ENCODE measurements at places on chromosomes 7 and 10.

DNA sequence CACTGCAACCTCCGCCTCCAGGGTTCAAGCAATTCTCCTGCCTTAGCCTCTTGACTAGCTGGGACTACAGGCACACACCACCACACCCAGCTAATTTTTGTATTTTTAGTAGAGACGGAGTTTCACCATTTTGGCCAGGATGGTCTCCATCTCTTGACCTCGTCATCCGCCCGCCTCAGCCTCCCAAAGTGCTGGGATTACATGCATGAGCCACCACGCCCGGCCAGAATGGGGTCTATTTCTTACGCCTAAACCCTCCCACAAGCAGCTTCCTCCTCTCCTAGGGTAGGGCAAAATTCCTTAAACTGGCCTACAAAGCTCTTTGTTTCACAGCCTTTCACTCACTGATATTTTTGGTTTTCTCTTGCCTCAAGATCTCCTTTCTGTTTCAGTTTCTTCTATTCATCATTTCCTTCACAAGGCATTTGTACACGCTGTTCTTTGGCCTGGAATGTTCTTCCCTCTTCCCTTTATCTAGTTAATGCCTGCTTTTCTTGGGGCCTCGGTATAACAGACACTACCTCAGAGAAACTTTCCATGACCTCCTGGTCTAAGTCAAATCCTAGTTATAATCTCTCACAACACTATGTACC, 6.7 kb downstream of the CPEB3 start:
- no peak for DNase-seq

DNA sequence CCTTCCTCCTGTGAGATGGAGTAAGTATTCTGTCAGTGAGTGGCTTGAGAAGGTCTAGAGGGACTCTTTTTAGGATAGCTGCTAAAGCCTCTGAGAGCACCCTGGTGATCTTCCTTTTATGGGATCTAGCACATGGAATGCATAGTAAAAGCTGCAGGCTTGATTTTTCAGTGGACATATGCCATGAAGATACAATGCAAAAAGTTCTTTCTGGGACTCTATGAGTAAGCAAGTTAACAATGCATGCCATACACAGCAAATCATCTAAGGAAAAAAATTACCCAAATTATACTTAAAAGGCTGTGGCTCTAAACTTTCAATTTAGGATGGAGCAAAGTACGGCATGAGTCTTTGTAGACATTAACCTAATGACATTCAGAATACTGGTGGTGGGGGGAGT, 154.5 kb downstream of the SGMS1 start:
- DNase-seq, result no peak

- no peak for DNase-seq
Measured at GRCh38 chr7:23212841-23213240, 31.0 kb downstream of the NUP42 start.

- no peak for DNase-seq
Measured at GRCh38 chr10:113937756-113938155, 83.3 kb downstream of the NHLRC2 start.

GRCh38 chr7:157430721-157431120, 93.9 kb downstream of the DNAJB6 start:
- DNase-seq, result no peak

DNA sequence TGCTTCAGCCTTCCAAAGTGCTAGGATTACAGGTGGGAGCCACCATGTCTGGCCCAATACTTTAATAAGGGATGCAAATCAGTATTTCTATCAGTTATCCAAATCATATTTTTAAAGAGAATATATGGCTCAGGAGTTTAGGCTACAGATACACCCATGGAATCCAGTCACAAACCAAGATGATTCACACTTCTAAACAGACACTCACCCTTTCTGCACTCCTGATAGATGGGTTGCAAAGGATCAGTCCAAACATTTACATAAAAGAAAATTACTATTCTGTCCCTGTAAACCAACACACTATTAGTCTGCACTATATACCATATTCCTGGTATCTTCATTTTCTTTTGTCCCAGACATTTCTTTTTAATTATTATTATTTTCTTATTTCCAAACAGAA, 2.2 kb downstream of the MORN4 start:
- no peak for DNase-seq

GRCh38 chr10:45353186-45353585, 20.8 kb upstream of the ALOX5 start:
- DNase-seq, result no peak

GRCh38 chr7:116354546-116355423, 144.4 kb downstream of the TES start:
- DNase-seq, result no peak

- DNase-seq, result no peak
Measured at GRCh38 chr7:150986099-150986512, 4.7 kb upstream of the NOS3 start.

DNA sequence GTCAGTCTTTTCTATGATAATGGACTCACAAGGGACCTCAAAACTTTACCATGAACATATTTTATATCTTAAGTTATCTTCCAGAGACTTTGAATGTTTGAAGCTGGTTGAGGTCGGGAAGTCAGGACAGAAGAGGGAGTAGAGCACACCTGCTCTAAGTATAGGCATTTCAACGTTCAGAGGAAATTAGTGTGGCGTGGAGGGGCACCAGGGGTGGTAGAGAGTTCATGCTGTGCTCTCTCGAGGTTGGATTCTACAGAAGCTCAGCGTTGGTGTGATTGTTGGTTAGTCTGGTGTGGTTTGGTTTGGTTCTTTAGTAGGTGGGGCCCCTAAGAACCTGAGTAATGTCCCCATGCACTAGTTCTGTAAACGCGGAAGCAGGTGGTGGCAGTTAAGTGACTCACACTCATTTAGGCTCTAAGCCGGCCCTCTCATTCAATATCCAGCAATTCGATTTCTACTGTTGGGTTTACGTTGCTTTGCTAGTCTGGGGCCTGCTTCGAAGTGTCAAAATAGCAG, 19.8 kb downstream of the CNTNAP2 start:
- no peak for DNase-seq

GRCh38 chr10:33441561-33441960, 107.1 kb upstream of the NRP1 start:
- no peak for DNase-seq
